ENCODE measurements at places on chromosomes 2 and 18. TPM values are rescaled to one million over a fixed set of nuclear protein-coding genes. Genes with fewer than 3 reads are reported as not detected.

LBX2 gene
- total RNA-seq, result 1.6 TPM

IL37 gene
- 1.1 TPM for total RNA-seq

SAG gene
- not detected for total RNA-seq

DYNAP gene
- not detected for total RNA-seq

PFN4 gene
- total RNA-seq, result not detected

ZNF407 gene
- 17.9 TPM for total RNA-seq

ZNF804A gene
- total RNA-seq, result 0.41 TPM

SLC9A2 gene
- total RNA-seq, result 88.1 TPM

DSC3 gene
- total RNA-seq, result 0.16 TPM

METTL21A gene
- 22.7 TPM for total RNA-seq

SLC8A1 gene
- 39.5 TPM for total RNA-seq

LRRC30 gene
- total RNA-seq, result not detected

All from transverse colon (tissue), 4 donors.